Activated CD8-positive, alpha-beta memory T cell treated with anti-CD3 and anti-CD28 coated beads for 1 hour (primary cell): ENCODE measurements at places on chromosomes 12 and 14.

DNA sequence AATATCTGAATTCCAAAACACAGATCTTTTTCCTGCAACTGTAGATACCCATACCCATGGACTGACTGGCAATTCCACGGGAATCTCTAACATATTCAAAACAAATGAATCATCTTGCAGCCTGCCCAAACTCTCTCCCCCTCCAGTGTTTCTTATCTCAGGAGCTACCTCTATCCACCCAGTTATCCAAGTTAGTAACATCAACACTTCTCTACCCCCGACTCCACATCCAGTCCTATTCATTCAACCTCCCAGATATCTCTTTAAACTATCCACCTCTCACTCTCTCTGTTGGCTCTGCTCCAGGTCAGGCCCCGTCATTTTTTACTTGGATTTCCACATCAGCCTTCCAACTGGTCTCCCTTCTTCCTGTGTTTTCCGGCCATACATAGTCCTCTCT is 6.7 kb upstream of the KCNH5 start:
- DNase-seq = no peak

DNA sequence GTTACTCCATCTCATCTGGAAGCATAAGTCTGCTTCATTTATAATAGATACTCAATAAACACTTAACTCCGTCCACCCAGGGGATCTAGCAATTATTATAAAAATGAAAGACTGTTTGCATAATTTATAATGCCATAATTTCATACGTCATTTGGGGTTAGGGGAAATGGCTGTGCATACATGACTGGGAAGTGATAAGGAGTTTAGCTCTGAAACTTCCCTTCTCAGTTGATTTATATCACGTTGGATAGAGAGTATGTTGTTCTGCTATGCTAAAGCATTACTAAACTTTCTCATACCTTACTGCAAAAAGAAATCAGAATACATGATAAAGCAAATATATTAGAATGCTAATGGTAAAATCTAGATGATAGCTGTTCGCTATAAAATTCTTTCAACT is 90.4 kb upstream of the DYNC1H1 start:
- no peak for DNase-seq

DNA sequence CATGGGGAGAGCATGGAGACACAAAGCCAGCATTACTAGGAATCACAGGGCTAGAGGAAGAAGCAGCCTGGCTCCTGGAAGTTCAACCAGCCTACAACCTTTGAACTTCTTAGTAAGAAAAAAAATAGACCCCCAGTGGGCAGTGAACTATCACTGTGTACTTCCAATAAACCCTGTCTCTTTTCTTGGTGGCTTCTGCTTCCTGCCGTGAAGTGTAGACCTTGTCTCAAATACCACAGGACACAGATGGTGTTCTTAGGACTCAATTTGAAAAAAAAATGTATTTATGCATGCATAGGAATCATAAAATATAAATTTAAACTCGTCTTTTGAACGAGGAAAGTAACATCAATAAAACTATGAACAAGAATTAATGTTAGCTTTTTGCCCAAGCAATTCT is 3.6 kb upstream of the PTGER2 start:
- no peak for DNase-seq

- DNase-seq = no peak
Measured at GRCh38 chr12:95073698-95074520, 491 bp upstream of the NR2C1 start.

- no peak for DNase-seq
Measured at GRCh38 chr12:105357162-105357691, 26.7 kb downstream of the C12orf75 start.

DNA sequence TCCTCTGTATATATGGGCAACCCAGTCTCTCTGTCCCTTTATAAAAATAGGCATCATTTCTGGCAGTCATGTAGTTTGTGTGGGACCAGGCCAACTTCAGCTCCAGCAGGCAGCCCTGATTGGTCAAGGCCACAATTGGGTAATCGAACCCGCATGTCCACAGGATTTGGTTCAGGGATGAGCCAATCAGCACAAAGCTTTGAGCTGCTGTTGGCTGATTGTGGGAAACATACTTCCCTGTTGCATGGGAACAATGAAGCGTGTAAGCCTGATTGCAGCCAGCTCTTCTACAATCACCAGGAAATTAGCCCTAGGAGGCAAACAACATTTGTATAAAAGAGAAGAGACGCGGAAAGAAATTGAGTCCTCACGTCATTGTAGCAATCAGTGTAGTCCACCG is 328.6 kb downstream of the PCNX1 start:
- no peak for DNase-seq

- DNase-seq = no peak
Measured at GRCh38 chr12:47652521-47653234, 53.2 kb downstream of the RPAP3 start.

DNA sequence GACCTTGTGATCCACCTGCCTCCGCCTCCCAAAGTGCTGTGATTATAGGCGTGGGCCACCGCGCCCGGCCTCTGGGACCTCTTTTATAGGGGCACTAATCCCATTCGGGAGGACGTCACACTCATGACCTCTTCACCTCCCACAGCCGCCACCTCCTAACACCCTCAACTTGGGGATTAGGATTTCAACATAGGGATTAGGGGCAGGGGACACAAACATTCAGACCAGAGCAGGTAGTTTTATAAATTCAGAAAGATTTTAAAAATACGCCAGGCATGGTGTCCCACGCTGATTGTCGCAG is 49.4 kb downstream of the TPCN1 start:
- no peak for DNase-seq

- no peak for DNase-seq
Measured at GRCh38 chr14:76307786-76308780, 67.9 kb upstream of the ESRRB start.

DNA sequence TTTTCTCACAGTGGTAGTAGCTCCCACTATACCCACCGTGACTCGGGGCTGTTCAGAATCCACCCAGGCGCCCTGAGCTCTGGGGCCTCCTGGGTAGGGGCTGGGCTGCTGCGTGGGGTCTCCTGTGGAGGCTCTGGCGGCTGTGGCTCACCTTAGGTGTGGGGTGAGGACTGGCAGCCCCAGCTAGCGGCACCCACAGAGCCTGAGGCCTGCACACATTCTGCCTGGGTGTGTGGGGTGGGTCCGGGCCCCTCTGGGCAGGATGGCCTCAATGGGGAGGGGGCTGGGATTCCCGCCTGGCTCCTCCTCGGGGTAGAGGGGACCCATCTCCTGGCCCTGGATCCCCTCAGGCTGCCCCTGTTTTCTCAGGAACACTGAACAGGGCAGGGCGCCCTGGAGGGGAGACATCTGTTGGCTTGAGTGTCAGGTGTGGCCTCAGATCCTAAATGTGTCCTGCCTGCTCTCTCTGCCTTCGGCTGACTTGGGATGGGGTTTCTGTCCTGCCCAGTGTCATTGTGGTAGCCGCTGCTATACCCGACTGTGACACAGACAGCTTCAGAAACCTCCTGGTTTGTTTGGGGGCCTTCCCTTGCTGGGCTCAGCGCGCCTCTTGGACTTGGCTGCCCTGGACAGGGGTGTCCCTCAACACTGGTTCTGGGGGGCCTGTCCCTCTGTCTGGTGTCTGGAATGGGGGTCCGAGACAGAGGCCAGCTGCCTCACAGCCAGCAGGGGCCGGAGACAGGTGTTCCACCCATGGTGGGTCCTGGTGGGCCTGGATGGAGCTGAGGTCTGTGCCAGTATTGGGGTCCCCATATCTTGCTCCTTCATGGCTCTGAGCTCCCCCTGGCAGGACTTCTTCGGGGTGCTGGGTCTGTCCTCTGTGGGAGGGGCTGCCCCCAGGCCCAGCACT is 354.9 kb downstream of the TMEM121 start:
- no peak for DNase-seq

GRCh38 chr12:6326316-6327228 is 15.3 kb downstream of the TNFRSF1A start:
- no peak for DNase-seq

- no peak for DNase-seq
Measured at GRCh38 chr14:70821584-70822529, 12.5 kb upstream of the MAP3K9 start.
